ENCODE measurements at places on chromosomes 7 and 10. TPM values are rescaled to one million over a fixed set of nuclear protein-coding genes. Genes with fewer than 3 reads are reported as not detected.
A peak's percentile ranks its signal among the peaks of the same experiment; 100 is the strongest.

DNA sequence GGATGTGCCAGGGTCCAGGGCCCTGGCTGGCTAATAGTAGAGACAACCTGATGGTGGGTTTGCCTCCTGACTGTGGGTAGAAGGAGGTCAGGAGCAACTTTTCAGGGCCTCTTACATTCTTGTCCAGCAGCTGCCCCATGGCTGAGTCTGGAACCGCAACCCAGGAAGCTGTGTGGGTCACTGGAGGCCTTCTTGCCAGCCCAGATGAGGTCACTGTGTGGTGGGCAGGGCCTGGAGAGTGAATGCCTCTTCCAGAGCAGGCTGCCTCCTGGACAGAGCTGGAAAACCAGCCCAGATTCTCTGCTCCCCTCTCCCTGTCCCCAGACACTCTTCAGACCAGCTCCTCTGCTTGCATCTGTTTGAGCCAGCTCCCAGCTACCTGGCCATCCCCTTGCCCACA lies 43.5 kb upstream of the LEP start:
- no peak for DNase-seq

DNA sequence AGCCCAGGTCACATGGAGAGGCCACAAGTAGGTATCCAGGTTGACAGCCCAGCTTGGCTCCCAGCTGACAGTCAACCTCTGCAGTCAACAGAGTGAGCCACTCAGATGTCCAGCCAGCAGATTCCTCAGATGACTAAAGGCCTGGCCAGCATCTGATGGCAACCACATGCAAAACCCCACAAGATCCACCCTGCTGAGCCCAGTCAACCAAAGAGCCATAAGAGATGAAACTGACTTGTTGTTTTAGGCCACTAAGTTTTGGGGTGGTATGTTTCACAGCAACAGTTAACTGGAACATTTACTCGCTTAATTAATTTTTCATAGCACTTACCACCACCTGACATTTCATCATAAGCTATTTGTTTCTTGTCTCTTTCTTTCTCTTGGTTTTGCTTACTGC lies 107.3 kb upstream of the KDM7A start:
- no peak for DNase-seq

GRCh38 chr10:110758898-110759297 lies 112.8 kb upstream of the PDCD4 start:
- no peak for DNase-seq

- DNase-seq, result no peak
Measured at GRCh38 chr7:41688012-41688625, 14.8 kb downstream of the INHBA start.

DNA sequence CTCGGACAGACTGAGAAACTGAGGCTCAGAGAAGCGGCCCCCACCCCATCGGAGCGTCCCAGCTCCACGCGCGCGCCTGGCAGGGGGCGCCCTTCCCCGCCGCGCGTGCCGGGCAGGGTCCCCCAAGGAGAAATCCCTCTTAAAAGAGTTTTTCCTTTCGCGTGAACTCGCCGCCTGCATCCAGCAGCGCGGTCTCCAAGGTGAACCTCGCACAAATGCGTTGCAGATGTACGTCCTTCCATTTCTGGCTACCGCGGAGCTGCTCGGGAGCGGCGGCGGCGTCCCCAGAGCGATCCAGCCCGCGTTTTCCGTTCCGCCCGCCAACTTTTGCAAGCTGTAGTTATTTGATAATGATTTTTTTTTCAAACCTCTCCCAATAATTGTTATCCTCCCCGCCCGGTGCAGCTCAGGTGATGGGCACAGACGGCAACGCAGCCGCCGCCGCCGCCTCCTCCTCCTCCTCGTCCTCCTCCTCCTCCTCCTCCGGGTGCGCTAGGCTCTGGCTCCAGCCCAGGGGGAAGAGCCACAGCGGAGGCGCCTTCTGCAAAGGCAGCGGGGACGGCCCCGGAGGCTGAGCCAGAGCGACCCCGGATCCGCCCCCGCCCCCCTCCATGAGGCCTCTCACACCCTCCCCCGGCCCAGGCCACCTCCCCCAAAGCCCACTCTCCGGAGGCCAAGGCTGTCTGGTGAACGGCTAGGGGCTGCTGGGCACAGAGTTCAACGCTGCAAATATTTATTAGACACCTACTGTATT lies 74.0 kb upstream of the CUX1 start:
- no peak for DNase-seq

GRCh38 chr10:13983035-13983434 lies 347.7 kb downstream of the FRMD4A start:
- DNase-seq, result no peak

DNA sequence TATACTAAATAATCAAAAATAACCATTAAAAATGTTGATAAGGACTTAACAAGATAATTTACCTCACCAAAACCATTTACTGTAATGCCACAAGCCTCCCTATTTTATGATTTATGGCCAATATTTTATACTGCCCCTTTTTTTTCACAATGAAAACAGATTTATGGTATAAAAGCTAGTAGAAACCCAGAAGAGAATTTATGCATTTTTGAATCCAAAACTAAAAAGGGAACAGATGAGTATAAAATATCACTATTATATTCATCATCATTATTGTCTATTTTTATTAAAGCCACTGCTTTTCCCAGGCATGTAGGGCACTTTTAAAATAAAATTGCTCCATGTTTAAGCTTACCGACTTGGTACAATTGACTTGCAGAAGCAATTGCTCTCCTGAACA lies 425.0 kb downstream of the PHTF2 start:
- no peak for DNase-seq

GRCh38 chr7:26688936-26689506 lies 175.4 kb downstream of the SKAP2 start:
- DNase-seq, result no peak

GRCh38 chr7:105734233-105734632 lies 142.2 kb downstream of the ATXN7L1 start:
- no peak for DNase-seq

GRCh38 chr7:23791721-23792120 lies 81.7 kb downstream of the STK31 start:
- no peak for DNase-seq

- no peak for DNase-seq
Measured at GRCh38 chr7:77698042-77698625, 1.9 kb downstream of the RSBN1L start.

GRCh38 chr7:17593819-17594419 lies 295.5 kb downstream of the AHR start:
- peak; percentile 54 for DNase-seq

DNA sequence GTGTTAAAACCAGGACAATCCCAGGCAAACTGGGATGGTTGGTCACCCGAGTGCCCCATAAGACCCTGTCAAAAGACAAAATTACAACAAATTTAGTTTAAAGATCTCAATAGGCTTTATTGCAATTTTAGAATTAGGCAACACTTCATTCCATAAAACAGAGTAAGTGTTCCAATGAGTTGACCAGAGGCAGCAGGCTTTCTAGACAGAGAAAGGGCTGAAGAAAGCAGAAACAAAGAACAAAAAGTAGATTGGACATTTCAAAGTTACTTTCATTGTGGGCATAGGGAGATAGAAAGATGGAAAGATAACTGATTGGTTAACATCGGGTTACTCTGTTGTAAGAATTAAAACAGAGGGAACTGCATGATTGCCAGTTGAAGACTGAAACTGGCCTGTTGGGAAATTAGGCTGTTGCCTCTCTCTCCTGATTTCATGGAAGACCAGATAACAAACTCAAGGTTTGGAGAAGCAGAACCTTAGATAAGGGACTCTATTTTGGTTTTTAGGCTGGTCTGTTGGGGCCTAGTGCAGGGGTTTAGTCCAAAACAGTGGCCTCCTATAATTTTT lies 36.3 kb downstream of the ENTPD1 start:
- DNase-seq, result no peak

DNA sequence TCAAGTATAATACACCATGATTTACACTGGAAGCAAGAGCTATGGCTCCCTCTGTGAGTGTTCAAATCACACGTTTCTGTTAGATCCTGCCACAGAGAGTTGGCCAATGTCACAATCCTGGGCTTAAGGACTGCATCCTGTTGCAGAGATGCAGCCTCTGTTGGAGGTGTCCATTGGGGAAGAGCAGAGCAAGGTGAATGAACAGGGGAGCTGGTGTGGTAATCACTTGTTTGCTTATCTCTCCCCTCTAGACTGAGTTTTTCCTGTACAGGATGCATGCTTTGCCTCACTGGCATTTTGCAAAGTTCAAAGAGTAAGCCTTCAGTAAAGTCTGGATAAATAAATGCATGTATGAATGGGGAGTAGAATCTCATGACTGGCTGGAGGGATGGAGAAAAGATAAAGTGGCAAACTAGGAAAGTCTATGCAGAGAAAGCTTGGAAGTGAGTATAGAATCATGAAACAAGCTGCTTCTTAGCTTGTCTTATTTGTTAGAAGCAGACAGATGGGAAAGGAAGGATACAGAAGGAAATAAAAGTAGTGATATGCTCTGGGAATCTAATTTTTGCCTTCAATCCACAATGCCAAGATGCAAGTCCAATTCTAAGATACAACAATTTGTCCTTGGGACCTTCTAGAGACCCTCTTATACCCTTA lies 605.9 kb downstream of the KCNMA1 start:
- DNase-seq, result no peak

- DNase-seq, result peak; percentile 50
Measured at GRCh38 chr10:102347236-102347828, 48.2 kb upstream of the NFKB2 start.

DNA sequence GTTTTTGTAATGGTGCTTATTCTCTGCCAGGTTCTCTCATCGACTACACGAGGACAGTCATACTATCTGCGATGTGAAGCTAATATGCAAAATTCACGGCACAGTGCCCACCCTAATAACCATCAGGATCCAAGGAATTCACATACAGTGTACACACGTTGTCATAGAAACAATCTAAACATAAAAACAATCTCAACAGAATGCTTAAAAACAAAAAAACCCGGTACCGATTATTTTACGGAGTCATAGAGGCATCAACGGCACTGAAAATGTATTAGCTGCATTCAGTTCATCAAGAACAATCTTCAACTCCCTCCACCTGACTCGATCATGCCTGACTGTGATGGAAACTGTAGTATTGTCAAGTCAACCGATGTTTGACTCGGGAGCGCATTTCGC lies 628 bp downstream of the MRPS33 start:
- DNase-seq, result peak; percentile 53

GRCh38 chr7:138875794-138876193 lies 77.8 kb upstream of the ATP6V0A4 start:
- DNase-seq, result no peak

GRCh38 chr10:93462881-93463280 lies 19.3 kb downstream of the MYOF start:
- DNase-seq, result peak; percentile 38

DNA sequence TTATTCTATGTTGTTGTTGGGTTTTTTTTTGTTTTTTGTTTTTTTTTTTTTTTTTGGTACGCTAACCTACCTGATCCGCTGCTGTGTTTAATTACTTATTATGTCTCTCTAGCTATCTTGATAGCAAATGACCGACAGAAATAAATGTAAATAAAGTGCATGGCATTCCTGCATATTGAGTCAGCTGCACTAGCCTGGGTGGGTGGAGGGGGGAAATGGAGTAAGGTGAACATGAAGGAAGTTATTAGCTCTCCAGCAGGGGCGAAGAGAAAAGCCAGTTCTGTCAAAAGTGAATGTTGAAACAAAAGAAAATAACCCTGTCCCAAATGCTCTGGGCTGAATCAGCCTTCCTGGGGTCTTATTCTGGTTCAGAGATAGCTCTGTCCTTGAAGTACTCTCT lies 210.7 kb upstream of the MDFIC start:
- DNase-seq, result no peak

The TACR2 gene
- polyA plus RNA-seq, result 0.37 TPM

The SH2B2 gene
- 4.5 TPM for polyA plus RNA-seq

The PPP1R9A gene
- polyA plus RNA-seq, result 2.6 TPM

The AKR1C4 gene
- not detected for polyA plus RNA-seq

The CFAP58 gene
- polyA plus RNA-seq, result 0.19 TPM

The HHEX gene
- 3.1 TPM for polyA plus RNA-seq

The NCOA4 gene
- polyA plus RNA-seq, result 83.7 TPM
